Activated T-helper 1 cell treated with anti-CD3 and anti-CD28 coated beads, Interleukin-2, amount 50 U/mL, for 16 hours (primary cell): ENCODE measurements at places on chromosomes 3 and 15.

DNA sequence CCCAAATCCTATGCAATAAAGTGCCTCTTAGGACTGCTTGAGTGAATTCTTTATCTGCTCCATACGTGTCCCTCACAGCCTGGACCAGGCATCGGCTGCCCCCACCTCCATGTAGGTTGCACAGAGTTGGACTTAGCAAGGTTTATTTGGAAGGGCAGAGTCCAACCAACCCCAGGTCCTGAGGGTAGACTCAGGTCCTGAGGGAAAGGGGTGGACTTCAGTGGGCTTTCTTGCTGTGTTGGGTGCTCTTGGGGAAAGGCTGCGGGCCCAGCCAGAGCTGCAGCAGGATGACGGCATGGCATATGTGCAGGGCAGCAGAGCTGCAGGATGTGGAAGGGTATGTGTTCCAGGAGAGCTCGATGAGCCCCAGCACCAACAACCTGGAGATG lies 6.5 kb downstream of the ALG3 start:
- no peak for DNase-seq

DNA sequence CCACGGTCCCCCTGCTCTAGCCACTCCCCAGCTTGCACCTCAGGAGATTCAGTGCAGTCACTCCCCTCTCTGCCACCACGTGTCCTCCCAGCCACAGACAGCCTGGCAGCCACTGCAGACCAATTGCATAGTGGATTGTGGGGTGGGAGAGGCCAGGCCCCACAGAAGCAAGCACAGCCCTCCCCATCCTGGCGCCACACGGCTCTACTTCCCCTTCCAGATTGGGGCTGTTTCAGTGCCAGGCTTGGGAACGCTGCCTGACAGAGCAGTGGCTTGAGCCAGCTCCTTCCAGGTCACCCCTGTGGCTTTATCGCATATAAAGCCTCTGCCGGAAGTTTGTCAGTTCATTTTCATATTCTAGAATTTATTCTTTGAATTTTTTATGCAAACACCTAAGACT lies 90.7 kb downstream of the TMEM266 start:
- DNase-seq: no peak

DNA sequence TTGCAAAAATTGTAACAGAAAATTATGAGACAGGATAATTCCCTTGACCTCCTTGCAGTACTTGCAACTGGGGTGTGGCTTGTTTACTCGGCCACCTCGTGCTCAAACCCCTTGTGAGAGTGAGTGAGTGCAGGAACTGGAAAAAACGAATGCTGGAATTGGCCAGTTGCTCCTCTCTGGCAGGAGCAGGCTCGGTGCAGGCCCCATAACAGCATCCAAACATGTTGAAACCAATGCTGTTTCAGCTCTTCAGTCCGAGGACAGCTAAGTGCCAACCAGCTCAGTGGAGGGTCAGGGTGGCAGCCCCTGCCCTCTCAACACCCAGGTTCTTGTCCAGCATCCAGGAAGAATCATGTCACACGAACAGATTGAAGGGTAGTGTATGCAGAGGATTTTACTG lies 36.9 kb downstream of the METTL6 start:
- no peak for DNase-seq

DNA sequence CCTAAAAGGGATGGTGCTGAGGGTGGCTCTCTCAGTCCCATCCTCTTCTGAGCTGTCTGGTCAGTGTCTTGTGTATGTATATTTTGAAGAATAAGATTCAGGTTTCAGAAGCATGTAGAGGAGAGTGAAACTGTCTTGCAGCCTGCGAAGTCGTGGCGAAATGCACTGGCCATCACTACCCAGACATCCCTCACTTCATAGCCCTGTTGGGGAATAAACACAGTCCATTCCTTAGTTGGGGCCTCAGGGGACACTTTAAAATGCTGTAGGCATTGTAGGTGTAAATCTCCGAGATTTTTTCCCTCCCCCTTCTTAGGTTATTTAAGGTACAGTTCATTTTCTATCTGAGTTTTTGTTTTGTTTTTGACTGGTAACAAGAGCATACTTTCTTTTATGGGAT lies 93.8 kb downstream of the DNASE1L3 start:
- no peak for DNase-seq

DNA sequence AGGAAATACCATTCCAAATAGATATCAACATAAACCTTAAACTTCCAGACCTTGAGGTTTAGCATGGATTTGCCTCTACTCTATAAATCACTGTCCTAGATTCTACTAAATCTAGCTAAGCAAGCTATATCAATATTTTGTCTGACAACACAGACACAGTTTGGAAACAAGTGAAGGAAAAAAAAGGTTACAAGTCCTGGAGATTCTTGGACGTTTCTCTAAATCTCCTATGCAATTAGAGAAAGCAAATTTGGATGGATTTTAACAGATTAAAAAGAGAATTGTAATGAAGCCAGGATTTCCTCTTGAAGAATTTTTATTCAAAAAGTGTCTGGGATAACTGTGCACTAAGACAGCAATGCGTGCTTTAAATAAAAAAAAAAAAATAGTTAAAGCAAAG lies 441.1 kb upstream of the DPH6 start:
- DNase-seq: no peak

DNA sequence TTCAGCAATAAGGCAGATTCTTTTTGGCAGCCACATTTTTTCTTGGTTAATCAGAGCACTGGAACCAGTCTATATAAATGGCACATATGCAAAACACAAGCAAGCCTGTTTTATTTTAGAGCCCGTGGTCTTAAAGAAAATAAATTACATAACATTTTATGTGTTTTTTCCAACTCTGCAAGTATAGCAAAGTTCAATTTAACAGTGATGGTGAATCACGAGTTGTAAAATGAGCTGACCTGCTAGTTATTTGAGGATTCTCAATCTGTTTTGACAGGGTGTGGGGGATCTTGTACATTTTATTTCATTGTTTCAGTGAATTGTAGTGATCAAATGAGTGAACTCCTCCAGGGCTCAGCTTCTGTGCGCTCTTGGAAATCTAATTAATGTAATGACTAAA lies 2.7 kb downstream of the ARHGEF26 start:
- DNase-seq: no peak

DNA sequence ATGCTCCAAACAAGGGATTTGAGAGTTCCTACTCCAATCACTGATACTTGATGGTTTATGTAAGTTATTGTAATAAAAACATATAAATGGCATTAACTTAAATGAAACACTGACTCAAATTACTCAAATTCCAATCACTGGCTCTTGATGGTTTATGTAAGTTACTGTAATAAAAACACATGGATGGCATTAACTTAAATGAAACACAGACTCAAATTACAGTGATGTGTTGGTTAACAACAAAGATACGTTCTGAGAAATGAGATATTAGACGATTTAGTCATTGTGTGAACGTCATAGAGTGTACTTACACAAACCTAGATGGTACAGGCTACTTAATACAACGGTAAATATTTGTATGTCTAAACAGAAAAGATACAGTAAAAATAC lies 6.6 kb downstream of the MOBP start:
- no peak for DNase-seq

GRCh38 chr15:96593735-96594134 lies 263.2 kb downstream of the NR2F2 start:
- DNase-seq: no peak

- no peak for DNase-seq
These were observed 132.3 kb downstream of the FAM43A start for GRCh38 chr3:194817936-194818335.

DNA sequence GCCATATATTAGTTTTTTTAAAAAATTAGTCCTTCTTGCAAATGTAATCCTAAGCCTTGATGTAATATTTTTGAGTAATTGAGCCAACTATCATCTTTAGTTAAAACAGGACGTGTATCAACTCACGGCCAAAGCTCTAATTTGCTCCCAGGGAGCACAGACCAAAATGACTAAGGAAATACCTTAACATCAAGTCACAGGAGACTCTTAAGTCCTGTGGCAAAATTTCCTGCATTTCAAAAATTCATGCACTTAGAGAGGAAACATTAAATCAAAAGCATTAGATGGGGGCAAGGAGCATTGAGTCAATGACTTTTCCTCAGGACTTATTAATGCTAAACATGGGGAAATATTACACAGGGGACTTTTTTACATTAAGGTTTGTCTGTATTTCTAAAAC lies 276.0 kb downstream of the MFSD1 start:
- DNase-seq: no peak

GRCh38 chr15:81254277-81254915 lies 57.7 kb downstream of the IL16 start:
- no peak for DNase-seq

DNA sequence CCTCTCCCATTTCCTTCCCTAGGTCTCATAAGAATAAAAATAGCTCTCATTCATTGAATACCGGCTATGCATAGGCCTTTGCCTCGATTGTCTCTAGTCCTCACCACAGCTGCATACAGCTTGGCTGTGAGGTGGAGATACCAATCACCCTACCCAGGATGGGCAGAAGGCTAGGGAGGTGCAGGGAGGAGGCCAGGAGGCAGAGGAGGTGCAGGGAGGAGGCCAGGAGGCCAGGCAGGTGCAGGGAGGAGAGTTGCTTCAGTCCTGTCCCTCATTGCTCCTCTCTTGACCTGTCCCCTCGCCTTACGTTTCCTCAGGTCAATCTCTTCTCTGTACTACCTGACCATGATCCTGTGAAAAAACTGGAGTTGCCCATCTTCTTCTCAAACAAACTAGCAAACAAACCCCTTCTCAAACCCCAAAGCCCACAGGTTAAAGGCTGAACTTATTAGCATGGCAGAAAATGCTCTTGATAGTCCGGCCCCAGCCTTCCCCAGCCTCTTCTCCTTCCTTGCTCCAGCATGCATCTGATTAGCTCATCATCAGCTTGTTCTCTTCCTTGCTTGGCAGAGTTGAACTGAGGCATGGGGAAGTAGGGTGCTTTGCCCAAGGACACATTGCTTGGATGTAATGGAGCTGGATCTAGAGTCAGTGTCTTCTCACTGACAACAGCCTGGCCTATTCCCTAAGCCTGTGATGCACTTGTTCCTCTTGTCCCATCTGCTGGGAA lies 15.8 kb downstream of the PODXL2 start:
- no peak for DNase-seq

DNA sequence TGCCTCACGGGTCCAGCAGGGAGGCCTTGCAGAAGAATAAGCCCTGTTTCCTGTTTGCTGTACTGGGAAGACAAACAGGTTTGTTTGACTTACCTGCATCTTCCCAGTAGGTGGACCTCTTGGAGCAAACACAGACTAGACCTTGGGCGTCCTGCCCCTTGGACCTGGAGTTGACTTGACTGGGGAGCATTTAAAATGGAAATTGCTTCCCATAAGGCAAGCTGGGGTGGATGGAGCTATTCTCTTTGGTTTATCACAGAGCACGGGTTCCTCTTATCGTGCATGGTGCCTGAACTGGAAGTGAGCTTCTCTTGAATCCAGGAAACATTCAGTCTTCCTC lies 151.4 kb downstream of the RPLP1 start:
- no peak for DNase-seq

GRCh38 chr15:70339571-70340493 lies 242.1 kb upstream of the TLE3 start:
- DNase-seq: no peak

DNA sequence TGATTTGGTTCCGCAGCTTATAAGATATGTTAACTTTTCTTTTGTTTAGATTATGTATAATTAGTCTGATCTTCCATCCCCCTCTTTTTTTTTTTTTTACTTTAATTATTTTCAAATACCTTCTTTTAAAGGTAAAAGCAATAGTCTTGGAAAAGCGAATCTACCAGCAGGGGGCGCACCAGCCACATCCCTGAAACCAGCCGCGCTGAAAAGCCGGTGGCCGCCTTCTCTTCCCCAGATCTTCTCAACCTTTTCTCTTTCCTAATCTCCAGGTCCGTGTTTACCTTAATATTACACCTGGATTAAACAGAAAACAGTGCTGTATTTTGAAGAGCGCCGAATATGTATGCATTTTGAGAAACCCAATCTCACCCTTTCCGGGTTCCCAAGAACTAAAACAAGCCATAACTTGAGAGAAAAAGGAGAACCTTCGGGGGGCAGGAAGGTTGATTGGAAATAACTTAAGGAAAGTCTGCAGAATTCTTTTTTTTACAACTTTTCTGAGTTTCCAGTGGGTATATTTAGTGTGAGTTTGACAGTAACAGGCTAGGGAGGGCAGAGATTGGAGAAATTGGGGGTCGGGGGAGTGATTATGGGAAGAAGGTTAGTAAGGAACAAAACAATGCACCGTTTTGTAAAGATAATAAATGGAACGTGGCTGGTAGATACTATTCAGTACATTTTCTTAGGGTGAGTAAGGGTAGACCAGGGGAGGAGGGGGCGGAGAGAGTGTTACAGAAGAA lies 2.0 kb upstream of the SOX2 start:
- DNase-seq: no peak

DNA sequence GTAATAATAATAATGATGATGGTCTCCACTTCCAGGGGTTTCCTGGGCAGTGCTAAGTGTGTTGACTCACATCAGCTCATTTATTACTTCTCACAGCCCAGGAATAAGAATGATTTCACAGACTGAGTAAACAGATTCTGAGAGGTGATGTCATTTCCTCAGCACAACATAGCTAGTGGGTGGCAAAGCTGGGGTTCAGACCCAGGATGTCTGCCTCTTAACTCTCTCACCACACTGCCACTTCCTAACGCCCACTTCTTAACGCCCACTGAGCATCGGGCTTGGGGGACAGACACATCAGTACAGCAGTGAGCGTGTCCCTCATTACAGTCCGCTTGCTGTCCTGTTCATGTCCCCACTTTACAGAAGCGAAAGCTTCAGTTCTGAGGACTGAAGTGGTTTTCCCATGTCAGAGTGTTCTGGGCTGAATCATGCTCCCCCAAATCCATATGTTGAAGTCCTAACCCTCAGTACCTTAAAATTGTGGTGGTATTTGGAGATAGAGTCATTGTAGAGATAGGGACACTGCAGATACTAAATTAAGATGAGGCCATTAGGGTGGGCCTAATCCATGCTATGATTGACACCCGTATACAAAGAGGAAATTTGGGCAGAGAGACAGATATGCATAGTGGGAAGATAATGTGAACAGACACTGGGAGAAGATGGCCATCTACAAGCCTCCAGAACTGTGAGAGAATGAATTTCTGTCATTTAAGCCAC lies 68.0 kb downstream of the ATP2B2 start:
- DNase-seq: peak; percentile 25
